Activated effector memory CD4-positive, alpha-beta T cell treated with anti-CD3 and anti-CD28 coated beads, Interleukin-2, amount 50 U/mL, for 16 hours (primary cell): ENCODE measurements at places on chromosomes 1 and 21.

- DNase-seq = no peak
These were observed 64.9 kb upstream of the SMYD2 start for GRCh38 chr1:214216021-214216420.

DNA sequence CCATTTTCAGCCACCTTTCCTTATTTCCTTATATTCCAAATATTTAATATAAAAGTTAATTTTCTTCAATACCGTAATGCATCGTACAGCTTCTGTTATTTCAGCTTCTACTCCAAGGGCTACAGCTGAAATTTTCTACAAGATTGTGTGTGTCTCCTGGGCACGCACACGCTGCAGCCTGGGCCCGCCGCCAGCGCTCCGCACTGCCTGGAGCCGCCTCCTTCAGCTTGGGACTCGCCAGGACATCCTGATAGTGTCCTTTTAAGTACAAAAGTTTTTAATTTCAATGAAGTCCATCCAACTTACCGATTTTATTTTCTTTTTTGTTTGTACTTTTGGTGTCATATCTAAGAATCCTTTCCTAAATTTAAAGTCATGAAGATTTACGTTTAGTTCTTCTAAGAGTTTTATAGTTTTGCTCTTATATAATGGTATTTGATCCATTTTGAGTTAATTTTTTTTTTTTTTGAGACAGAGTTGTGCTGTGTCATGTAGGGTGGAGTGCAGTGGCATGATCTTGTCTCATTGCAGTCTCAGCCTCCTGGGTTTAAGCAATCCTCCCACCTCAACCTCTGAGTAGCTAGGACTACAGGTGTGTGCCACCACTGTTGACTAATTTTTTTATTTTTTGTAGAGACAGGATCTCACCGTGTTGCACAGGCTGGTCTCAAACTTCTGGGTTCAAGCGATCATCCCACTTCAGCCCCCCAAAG lies 82.8 kb downstream of the AXDND1 start:
- DNase-seq = no peak

- no peak for DNase-seq
These were observed 341.6 kb downstream of the MATN1 start for GRCh38 chr1:30381671-30382365.

DNA sequence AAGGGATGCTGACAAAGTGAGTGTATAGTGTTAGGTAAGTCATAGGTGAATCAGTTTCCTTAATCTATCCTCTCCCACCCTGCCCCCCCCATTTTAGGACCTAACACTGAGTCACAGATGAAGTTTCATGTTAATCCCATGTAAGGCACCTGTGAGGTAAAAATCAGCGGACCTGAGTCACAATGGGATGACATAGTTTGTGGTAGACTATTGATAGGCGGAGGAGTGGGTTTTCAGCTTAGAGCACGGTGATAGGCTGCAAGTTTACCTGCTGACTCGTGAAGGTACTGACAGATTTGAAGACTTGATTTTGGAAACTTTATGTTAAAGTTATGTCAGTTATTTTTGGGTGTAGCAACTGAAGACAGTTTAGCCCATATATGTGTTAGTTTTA lies 1.7 kb downstream of the TOR1AIP1 start:
- DNase-seq = peak; percentile 83

DNA sequence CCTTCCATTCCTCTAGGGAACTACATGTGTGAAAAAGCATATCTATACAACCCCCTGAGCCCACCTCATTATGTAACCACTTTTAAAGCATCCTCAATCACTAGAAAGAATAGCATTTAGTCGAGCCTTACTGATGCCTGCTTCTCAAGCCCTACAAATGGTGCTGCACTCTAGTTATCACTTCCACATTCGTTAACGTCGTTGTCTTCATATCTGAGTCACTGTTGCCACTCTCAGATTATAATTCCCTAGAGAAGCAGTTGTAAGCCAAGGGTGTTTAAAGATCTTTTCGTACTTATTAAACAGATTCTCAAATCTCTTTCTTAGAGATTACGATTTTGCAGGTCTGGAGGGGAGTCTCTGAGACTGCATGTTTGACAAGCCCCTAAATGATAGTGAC lies 16.5 kb downstream of the ATP1B1 start:
- no peak for DNase-seq

- DNase-seq = peak; percentile 93
These were observed 4.5 kb upstream of the NFIA start for GRCh38 chr1:61077676-61078541.

- no peak for DNase-seq
These were observed 141.4 kb upstream of the BEND5 start for GRCh38 chr1:48917901-48918603.

DNA sequence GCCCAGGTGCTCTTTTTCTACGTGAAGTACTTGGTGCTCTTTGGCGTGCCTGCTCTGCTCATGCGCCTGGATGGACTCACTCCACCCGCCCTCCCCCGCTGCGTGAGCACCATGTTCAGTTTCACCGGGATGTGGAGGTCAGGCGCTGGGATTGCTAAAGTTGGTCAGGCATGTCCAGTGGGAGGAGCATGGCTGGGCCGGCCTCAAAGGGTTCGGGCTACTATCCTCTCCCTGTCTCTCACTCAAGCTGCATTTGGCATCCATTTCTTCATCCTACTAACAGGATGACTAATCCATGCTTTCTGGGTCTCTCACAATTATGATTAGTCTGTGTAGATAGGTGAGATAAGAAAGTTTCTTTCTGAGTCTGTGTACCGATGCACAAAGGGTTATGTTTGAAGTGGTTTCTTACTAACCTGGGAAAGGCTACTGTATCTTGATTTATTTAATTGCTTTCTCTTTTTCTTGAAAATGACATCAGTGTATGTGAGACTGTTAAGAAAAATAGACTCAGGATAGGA lies 135.9 kb downstream of the HHAT start:
- no peak for DNase-seq

DNA sequence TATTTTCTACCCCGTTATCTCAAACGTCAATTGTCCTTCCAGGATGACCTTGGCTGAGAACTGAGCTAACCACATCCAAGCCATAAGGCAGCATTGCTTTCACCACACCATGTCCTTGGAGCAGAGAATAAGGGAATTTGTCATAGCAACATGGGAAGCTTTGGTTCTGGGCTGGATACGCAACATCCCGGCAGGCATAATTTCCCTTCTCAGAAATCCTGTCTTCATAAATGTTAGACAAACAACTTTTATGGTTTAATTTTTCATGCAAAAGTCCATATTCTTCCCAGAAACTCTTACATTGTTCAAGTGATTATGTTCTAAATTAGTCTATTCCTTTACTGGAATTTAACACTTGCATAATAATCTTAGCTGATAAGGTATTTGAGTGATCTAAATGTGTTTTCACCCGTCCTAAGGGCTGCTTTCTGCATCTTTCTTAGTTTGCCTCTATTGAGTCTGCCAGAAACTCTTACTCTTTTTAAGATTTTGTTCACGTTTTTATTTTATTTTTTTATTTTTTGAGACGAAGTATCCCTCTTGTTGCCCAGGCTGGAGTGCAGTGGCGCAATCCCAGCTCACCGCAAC lies 51.8 kb downstream of the KCNJ15 start:
- no peak for DNase-seq

- no peak for DNase-seq
These were observed 42.1 kb downstream of the LRRC8B start for GRCh38 chr1:89566761-89567174.

GRCh38 chr1:11471473-11471872 lies 7.5 kb upstream of the DISP3 start:
- no peak for DNase-seq

- no peak for DNase-seq
These were observed 19.9 kb upstream of the MAGOH start for GRCh38 chr1:53258216-53258615.

DNA sequence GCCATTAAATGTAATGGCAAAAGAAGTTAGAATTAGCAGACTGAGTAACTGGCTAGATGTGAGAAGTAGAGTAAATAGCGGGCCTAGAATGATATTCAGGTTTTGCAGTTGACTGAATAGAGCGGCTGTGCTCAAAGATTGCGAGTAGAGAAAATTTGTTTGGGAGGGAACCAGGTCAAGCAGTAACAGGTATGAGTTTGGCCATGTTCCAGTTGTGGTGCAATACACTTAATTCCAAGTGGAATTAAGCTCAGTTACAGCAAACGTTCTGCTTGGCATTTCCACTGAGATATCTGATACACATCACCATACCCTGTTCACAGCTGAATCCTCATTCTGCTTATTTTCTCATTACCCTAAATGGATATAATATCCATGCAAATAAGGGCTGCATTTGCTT lies 1382.9 kb downstream of the MRPL39 start:
- no peak for DNase-seq

DNA sequence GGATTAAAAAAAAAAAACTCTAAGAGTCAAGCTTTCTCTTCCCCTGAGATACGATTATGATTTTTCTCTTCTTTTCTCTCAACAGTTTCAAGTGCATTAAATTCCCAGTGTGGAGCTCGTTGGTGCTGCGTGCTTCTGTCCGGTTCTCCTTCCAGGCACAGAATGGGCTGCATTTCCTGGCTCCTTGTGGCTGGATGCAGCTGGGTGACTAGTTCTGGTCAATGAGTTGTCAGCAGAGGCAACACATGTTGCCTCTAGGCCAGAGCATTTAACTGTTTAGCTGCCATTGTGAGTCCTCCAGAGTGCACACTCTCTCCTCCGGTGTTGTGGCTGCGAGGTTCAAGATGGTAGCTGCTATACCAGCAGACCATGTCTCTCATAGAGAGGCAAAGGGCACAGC lies 312.9 kb downstream of the RRAGC start:
- DNase-seq = no peak

- no peak for DNase-seq
These were observed 37.0 kb downstream of the AGO4 start for GRCh38 chr1:35844826-35845225.

DNA sequence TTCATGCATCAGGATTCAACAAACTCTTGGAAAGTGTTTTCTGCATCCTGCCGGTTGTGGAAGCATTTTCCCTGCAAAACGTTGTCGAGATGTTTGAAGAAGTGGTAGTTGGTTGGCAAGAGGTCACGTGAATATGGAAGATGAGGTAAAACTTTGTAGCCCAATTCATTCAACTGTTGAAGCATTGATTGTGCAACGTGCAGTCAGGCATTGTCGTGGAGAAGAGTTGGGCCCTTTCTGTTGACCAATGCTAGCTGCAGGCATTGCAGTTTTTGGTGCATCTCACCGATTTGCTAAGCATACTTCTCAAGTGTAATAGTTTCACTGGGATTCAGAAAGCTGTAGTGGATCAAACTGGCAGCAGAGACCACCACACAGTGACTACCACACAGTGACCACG lies 57.0 kb upstream of the PRDM2 start:
- no peak for DNase-seq

- peak; percentile 69 for DNase-seq
These were observed 3.4 kb downstream of the TNFRSF18 start for GRCh38 chr1:1202831-1203560.

DNA sequence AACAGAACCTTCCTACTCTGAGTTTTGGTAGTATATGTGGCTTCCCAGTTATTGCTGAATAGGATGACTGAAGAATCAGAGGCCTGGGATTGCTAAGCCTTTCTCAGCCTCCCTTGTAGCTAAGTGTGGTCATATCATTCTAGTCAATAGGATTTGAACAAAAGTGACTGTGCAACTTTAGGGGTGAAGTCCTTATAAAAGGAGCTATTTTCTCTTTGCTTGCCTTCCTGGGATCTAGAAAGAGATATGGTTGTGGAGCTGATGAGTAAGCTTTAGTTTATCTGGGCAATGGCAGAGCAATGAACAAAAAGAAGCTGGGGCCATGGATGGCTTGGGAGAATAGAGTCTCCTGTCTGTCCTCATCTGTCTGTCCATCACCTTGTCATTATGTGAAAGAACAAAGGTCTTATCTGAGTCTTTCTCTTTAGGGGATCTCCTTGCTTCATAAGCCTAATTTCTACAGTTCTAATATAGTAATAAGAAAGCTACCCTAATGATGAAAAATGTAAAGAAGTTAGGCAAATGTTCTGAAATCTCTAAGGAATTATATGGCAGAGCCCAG lies 91.5 kb downstream of the TENT5C start:
- no peak for DNase-seq

DNA sequence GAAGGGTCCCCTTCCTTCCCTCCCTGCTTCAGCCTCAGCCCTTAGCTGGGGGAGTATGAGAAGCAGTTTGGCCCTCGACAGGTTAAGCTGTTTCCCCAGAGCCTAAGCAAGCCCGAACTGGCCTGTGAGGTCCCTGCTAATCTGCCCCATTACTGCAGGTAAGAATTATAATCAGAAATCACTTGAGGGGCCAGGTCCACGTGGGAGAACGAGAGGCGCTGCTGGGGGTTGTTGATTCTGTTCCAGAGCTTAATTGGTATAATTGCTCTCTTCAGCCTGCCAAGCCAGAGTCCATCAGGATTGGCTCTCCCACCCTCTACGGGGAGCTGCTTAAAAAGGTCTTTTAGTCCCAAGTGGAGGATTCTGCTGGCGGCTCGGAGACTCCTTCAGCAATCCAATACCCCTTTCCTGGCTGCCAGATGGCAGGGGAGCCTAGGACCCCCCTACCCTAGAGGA lies 70.8 kb downstream of the UBE2T start:
- DNase-seq = no peak

DNA sequence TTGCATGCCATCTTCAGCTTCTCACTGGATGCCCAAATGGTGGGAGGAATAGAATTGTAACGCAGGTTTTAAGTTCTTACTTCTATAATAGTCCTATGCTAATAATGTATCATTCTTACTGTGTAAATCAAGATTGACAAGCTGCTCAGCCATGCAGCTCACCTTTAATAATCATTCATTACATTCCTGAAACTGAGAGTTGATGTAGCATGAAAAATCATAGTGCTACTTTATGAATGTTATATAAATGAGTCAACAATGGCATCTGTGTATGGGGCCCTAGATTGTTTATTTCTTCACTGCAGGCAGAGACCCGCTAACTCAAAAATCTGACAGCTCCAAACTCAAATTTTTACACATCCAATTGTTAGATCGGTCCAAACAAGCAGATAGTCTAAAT lies 34.4 kb downstream of the FH start:
- no peak for DNase-seq
